Fibroblast of gingiva (primary cell): ENCODE measurements at places on chromosomes 7 and 10.

GRCh38 chr7:135389971-135390370, 119.9 kb downstream of the CNOT4 start:
- DNase-seq: no peak

DNA sequence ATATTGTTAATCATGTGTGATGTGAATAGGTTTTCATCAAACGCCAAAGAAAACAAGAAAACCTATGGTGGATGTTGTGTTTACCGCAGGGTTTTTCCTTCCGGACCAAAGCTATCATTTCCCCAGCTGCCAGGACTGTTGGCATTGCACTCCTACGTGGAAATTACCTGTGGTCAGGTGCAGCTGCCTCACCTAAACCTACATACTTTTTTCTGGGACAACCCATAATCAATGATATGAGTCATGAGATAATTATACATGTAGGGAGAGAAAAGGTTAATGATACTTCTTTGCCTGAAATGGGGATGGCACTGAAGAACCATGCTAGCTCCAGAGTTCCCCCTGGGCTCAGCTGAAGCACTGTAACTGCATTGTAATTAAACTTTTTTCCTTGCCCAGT, 223.6 kb upstream of the SEMA3E start:
- no peak for DNase-seq

- DNase-seq: no peak
These were observed 37.3 kb downstream of the TET1 start for GRCh38 chr10:68597407-68597806.

GRCh38 chr7:103987451-103987850, 2.0 kb downstream of the RELN start:
- DNase-seq: no peak

GRCh38 chr7:30744075-30744417, 7.9 kb upstream of the INMT start:
- no peak for DNase-seq

- DNase-seq: peak; percentile 15
These were observed 62.7 kb downstream of the ADCYAP1R1 start for GRCh38 chr7:31114593-31115343.

GRCh38 chr7:149822353-149822943, 15.7 kb upstream of the ZNF862 start:
- no peak for DNase-seq

- DNase-seq: peak; percentile 70
These were observed 4.6 kb upstream of the TWIST1 start for GRCh38 chr7:19121977-19122588.

DNA sequence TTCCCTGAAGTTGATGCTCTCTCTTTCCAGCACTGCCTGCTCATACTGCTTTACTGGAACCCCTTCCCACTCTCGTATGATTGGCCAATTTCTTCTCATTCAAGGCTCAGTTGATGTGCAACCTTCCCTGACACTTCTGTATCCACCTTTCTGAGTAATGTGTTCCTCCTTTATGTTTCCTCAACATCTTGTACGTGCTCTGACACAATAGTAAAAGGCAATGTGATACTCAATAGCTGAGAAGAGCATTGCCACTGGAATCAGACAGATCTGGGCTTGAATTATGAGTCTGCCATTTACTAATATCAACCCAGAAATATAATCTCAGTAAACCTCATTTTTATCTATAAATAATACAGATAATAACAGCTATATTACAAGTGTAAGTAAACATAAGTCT, 34.7 kb downstream of the ARL4A start:
- no peak for DNase-seq

DNA sequence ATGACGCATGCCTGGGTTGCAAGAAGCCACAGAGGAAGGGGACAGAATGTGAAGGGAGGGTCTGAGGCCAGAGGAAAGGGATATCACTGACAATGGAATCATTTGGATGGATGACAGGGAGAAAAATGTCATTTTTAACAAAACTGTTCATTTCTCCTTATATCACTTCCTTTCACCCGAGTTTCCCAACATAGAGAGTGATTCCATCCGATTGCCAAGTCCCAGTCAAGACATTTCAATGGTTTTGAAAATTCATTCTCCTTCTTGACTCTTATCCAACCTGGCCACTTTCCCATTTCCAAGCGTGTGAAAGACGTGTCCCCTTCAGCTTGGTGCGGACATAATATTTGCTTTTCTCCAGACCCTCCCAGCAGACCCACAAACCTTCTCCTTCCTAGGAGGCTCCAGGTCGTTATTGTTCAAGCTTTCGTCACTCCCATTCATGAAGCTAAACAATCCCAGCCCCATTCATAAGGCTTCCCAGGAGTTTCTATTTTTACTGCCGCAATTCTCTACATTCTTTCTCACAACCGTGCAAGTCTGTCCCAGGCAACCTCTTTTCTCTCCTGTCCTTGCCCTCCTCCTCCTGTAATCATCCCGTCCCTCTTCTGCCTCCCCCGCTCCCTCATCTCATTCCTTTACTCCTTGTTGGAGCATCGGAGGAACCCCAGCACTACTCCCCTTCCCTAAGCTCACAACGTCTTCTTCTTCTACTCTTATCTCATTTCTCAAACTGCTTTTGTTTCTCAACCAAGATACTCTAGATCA, 301.3 kb upstream of the KLF6 start:
- no peak for DNase-seq

DNA sequence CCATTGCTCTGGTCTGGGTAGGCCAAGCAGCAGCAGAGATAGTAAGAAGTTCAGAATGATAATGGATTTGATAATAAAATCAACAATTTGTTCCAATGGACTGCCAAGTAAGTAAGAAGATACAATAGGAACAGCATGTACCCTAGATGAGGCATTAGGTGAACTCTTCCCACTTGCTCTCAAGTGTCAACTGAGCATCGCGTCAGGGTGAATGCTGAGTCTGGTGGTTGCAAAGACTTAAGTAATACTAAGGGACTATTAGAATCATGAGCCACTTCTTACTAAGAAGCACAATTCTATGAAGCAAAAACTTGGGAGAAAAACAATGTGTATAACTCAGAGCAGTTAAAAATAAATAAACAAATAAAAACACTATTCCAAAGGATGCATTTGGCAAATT, 54.5 kb downstream of the LRRN3 start:
- DNase-seq: peak; percentile 18

- DNase-seq: no peak
These were observed 232.1 kb upstream of the GRB10 start for GRCh38 chr7:51014811-51015210.

- DNase-seq: no peak
These were observed 31.9 kb downstream of the LCOR start for GRCh38 chr10:96863922-96864543.

GRCh38 chr7:77157446-77157845, 35.0 kb downstream of the CCDC146 start:
- DNase-seq: no peak

GRCh38 chr7:29337546-29338116, 143.1 kb downstream of the CHN2 start:
- DNase-seq: no peak

GRCh38 chr10:113455947-113456346, 96.9 kb upstream of the HABP2 start:
- DNase-seq: no peak

DNA sequence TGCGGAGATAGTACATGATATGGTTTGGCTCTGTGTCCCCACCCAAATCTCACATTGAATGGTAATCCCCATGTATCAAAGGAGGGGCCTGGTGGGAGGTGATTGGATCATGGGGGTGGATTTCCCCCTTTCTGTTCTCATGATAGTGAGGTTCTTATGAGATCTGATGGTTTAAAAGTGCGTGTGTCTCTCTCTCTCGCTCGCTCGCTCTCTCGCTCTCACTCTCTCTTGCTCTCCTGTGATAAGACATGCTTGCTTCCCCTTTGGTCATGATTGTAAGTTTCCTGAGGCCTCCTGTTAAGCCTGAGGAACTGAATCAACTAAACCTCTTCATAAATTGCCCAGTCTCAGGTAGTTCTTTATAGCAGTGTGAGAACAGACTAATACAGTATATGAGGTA, 171.9 kb downstream of the NSUN6 start:
- DNase-seq: no peak

DNA sequence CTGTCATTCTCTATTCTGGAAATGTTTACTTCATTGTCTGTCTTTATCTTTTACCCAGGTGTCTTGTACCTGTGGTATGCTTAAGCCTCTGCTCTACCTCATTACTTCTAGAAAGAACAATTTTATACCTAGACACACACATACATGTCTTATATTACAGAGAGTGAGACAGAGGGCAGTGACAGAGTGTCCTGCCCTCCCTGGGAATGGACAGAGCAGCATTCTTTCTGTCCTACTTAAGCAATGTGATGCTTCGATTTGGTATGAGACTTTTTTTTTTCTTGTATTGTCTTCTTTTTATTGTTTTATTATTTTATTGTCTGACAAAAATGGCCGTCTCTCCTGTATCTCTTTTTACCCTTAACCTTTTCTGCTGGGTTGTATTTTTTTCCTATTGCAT, 286.1 kb downstream of the EXOC4 start:
- DNase-seq: no peak

DNA sequence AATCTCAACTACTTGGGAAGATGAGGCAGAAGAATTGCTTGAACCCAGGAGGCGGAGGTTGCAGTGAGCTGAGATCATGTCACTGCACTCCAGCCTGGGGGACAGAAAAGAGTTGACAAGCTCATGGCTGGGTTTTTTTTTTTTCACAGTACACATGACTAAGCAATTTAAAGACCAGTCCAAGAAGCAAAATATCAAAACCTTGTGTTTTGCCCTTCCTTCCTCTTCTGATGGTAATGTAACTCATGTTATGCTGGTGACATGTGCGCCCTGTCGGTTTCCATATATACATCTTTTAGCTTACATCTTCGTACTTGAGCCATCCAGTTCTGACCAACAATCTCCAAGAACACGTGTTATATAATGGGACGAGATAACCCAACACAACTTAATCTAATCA, 237.7 kb upstream of the PLXDC2 start:
- no peak for DNase-seq

GRCh38 chr10:119689016-119689580, 36.8 kb upstream of the INPP5F start:
- DNase-seq: no peak

DNA sequence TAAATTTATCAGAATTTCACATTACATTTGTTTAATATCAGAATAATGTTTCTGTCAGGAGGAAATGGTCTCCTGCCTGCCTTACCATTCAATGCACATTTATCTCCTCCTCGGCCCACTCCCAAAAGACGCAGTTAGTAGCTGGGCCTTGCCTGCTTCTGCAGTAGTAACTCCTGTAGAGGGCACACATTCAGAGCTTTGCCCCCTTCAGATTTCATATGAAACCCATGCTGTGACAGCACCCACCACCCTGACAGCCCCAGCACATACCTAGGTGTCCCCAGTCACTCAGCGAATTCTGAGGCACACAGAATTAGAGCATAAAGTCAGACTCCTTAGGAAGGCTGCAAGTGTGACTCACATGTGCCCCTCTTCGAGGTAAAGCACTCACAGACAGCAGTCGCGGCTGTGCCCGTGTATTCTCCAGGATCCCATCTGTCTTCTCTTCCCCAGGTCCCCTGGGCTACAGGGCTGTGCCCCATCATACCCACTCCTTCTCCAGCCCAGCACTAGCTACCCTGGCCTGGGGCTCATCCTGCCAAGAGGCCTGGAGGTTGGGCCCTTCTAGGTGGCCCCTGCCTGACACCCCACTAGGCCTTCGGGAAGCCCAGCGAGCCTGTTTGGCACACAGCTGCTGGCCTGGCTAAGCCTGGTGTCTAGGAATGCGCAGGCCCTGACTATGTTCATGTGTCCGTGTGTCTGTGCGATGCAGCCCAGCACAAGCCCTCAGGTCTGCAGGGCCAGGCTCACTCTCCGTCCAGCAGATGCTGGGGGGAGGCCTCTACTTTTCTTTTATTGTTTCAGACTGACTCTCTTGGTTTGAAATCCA, 4.7 kb upstream of the DEPP1 start:
- no peak for DNase-seq

DNA sequence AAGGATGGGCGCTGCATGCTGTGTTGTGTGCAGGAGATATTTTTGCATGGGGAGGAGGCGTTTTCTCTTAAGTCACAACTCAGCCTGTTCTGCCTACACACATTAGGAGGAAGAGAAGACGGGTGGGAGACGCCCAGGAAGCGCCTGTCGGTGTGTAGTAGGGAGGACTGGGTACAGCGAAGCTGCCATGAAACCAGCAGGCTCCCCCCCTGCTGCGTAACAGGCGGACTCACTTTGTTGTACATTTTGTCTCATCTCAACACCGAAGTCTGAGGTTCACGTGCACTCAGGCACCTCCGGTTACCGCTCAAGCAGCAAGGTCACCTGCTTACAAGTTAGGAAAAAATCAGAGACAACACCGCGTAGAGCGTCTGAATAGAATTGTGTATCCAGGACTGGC, 56.3 kb downstream of the CRTAC1 start:
- no peak for DNase-seq

GRCh38 chr10:30160271-30160982, 101.0 kb upstream of the JCAD start:
- no peak for DNase-seq

DNA sequence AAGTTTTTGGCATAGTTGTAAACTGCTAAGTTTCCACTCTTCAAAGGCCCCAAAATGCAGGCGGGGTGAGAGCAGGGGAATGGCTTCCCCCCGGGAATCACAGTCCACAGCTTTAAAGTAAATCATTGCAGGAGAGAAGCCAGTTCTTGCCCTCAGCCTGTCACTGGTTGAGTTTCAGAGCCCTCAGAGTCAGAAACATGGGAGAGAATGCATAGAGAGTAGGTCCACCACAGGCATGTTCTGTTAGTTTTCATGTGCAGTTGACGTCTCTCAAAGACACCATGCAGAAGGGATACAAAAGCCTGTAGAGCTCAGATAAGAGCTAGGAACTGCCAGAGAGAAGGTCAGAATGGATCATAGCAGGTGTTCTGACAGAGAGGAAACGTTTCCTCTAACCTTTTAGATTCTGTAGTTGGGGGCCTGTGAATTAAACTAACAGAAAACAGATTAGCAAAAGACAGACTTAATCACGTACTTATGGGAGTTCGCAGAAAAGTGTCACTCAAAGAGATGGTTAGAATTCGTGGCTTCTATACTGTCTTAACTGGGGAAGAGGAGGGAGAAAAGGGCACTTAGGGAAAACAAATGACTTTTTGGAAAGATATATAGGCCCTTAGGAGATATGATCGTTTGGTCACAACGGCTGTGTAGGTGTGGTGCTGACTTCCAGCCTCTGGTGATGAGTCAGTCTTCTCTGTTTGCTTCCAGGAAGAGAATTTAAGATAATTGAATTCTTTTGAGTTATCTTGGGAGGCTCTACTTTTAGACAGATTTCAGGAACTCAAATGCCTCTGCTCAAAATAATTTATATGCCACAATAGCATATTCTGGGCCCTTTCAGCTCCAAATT, 48.0 kb upstream of the MSRB2 start:
- no peak for DNase-seq

DNA sequence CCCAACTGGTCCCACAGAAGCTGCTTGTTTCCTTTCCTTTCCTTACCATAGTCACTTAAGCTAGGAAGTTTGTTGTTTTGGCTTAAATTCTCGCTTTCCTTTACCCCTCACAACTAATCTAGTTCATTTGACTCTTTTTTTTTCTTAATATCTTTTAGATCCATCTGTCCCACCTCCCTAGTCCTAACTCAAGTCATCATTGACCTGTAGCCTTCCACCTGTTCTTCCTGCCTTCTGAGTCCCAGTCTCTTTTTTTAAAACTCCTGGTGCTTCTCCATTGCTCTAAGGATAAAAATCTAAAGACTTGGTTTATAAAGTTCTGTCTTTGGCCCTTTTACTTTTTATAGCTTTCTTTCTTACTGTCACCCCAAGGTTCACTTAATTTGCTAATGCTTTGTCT, 47.6 kb downstream of the RALA start:
- DNase-seq: no peak
